Stimulated activated CD4-positive, alpha-beta T cell treated with anti-CD3 and anti-CD28 coated beads, Interleukin-12 subunit alpha, Interleukin-12 subunit beta, amount 100 ng/mL, for 24 hours (primary cell): ENCODE measurements at places on chromosomes 6 and 20.

DNA sequence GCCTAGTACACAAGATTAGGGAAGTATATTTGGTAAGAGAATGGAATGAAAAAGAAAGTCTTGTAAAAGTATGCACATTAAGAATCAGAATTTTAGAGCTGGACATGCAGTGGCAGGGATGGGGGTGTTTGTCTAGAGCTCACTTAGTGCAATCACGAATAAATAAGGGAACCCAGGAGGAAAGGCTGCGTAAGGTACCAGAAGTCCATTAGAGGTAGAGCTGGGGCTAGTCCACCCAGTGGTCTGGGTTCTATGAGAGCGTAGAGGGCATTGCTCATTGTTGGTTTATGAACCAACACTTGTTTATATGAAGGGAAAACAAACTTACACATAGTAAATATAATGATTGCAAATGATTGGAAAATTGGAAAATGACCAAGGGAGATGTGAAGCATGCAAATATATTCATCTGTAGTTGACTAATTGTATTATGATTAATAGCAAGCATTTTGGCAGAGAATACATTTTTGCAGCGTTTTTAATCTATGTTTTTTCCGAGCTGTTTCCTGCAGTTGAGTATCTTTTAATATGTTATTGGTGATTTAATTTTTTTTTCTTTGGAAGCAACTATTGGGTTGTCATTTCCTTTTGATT lies 3.2 kb downstream of the CDC40 start:
- no peak for DNase-seq

- no peak for DNase-seq
Observed at GRCh38 chr6:20574355-20574754, 40.1 kb downstream of the CDKAL1 start.

DNA sequence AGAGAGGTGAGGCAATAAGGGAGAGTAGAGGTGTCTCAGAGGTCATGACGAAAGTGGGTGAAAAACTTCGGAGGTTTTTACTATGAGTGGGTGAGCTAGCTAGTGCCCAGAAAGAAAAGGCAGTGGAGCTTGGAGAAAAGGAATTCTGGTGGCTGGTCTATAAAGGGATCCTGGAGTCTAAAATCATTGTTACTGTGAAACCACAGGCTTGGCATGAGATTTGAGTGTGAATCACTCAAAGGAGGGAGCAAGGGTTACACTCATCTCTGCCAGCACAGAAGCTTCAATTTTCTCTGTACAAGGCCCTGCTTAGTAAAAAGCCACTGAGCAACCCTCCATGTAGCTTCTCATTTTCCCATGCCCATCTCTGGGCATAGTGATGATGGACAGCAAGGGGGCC lies 47.5 kb downstream of the CD83 start:
- DNase-seq = no peak

DNA sequence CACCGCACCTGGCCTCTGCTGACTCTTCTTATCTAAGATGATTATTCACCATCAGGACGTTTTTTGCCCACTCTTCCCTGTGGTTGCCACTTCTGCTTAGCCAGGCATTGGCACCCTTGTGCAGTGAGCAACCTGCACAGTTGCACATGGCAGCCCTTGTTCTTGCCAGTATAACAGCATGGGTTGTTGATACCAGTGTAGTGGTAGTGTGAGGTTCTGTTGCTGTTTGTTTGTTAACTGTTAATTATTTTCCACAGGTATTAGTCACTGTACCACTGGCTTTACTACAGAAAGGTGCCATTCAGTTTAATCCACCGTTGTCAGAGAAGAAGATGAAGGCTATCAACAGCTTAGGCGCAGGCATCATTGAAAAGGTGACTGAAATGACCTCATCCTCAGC lies 52.1 kb downstream of the DEK start:
- no peak for DNase-seq

DNA sequence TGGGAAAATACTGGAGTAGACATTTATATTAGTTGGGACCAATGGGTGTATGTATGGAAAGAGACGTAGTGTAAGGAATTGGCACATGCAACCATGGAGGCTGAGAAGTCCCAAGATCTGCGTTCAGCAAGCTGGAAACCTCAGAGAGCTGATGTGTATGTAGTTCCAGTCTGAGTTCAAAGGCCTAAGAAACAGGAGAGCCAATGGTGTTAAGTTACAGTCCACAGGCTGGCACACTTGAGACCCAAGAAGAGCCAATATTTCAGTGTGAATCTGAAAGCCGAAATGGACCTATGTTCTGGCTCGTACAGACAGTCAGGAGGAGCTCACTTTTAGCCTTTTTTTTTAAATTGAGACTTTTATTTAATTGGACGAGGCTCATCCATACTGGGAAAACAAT lies 244.2 kb downstream of the CDKAL1 start:
- no peak for DNase-seq

- no peak for DNase-seq
Observed at GRCh38 chr6:78746457-78746856, 120.9 kb upstream of the IRAK1BP1 start.

- no peak for DNase-seq
Observed at GRCh38 chr6:4365686-4366085, 230.3 kb upstream of the ECI2 start.

DNA sequence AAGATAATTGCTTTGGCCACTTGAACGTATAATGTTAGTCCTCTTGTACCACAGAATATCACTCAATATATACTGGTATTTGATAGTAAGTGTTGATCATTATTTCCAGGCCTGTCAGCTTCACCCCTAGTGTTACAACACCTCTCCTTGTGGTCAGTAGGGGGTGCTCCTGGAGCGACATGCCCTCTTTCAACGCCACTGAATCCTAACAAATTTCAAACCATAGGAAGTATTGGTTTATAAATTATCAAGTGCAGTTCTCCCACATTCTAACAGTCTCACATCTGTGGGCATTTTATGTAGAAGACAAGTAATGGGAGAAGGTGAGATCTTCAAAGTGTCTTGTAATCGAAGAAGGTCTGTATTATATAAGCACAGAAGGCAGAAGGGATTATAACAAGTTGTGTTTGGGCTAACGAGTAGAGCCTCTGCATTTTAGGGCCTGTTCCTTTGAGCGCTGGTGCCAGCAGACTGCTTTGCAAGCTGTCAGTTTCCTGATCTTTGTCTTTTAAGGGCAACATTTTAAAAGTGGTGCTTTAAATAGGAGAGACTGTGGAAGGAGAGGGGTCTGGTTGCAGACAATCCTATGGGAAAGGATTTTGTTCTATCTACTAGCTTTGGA lies 57.1 kb upstream of the CEP162 start:
- no peak for DNase-seq

GRCh38 chr6:161477876-161478425 lies 204.1 kb upstream of the AGPAT4 start:
- no peak for DNase-seq

- DNase-seq = no peak
Observed at GRCh38 chr6:25278261-25278913, 787 bp upstream of the CARMIL1 start.

DNA sequence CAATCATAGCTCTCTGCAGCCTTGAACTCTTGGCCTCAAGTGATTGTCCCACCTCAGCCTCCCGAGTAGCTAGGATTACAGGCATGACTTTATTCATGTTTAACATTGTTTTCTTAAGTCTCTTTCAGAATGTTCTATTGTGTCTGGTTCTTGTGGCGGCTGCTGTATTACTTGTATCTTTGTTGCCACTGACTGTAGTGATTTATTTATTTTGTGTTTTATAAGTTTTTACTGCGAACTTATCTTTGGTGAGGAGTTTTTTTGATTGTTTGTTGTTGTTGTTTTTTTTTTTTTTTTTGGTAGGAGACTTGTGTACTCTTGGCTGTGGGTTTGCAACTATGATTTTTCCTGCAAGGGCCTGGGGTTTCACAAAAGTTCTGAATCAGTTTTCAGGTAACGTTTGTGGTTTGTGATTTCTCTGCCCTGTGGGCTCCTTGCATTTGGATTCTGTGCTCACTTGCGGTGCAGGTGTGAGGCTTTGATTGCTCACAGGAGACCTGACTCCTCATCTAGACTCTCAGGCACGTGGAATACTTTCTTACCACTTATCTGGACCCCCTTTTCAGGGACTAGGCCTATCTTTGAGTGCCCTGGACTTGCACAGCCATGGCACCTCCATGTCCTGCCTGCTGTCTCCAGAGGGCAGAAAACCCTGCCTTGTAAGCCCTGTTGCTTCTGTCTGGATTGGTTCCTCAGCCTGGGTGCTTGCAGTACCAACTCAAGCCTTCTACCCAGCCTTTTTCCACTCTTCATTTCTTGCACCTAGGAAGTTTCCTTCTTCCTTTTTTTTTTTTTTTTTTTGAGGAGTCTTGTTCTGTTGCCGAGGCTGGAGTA lies 25.2 kb downstream of the KIF25 start:
- DNase-seq = no peak

GRCh38 chr6:105804424-105804823 lies 281.7 kb upstream of the PRDM1 start:
- no peak for DNase-seq

- no peak for DNase-seq
Observed at GRCh38 chr6:99905209-99906106, 88.6 kb downstream of the MCHR2 start.

DNA sequence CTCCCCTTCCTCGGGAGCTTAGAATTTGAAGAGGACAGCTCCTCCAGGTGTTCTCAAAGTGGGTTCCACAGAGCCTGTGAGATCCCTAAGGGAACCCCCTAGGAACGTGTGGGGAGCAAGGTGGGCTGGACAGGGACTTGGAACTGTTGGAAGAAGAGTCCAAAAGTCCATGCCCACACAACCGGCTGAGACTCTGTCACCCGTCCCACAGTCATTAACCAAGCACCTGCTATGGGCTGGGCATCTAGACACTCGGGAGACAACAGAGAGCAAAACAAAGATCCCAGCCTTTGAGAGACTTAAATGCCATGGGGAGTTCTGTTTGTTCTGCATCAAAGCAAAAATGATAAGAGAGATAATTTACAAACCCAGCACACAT lies 51.9 kb upstream of the SAYSD1 start:
- no peak for DNase-seq

- peak; percentile 31 for DNase-seq
Observed at GRCh38 chr20:38032585-38033329, 499 bp downstream of the TTI1 start.

GRCh38 chr20:8218861-8219260 lies 86.8 kb downstream of the PLCB1 start:
- no peak for DNase-seq

DNA sequence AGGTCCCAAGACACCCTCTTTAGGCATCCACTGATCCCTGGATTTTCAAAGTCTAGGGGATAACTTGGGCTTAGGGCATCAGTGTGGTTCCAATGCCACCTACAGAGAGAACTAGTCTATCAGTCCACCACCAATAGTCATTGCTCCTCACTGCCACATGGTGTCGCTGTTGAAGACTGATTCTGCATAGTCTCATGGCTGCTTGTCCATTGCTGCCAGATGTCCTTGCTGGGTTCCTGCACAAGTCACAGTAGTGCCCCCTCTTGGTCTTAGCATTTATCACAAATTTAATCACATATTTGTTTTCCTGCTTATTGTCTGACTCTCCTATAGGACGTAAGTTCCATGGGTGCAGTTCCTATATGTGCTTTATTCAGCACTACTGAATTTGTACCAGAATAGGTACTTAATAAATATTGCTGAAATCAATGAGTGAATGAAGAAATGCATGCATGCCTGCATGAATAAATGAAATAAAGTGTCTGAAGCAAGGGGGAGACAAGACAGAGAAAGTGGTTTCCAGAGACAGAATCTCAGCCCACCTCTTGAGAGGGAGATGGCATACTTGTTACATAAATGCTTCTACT lies 45.9 kb upstream of the RALY start:
- DNase-seq = peak; percentile 32

GRCh38 chr6:166781331-166781730 lies 154.3 kb upstream of the RPS6KA2 start:
- DNase-seq = no peak

DNA sequence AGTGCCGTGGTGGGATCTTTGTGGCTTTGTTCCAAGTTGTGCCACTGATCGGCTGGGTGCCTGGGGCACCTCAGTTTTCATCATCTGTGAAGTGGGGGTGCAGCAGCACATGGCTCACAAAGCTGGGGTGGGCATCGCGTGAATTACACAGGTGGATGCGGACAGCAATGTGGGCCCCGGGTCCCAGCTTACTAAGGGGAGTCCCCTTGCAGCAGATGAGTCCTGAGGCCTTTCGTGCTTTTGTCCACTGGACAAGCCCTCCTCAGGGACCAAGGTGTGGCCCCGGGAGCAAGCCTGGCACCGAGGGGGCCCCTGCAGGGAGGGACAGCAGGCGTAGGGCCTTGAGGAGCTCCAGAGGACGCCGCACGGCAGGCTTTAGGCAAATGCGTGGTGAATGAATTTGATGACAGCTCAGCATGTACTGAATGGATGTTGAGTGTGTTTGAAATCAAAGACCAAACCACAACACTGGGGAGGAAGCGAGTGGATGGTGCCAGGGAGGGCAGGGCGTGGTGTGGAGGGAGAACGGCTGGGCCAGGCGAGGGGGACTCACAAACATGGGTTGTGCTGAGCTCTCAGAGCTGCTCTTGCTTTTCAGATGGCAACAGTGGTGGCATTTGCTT lies 53.2 kb downstream of the IRF4 start:
- DNase-seq = peak; percentile 35

- no peak for DNase-seq
Observed at GRCh38 chr20:47493175-47493962, 8.3 kb upstream of the NCOA3 start.

- no peak for DNase-seq
Observed at GRCh38 chr6:121549736-121550135, 114.3 kb downstream of the GJA1 start.

DNA sequence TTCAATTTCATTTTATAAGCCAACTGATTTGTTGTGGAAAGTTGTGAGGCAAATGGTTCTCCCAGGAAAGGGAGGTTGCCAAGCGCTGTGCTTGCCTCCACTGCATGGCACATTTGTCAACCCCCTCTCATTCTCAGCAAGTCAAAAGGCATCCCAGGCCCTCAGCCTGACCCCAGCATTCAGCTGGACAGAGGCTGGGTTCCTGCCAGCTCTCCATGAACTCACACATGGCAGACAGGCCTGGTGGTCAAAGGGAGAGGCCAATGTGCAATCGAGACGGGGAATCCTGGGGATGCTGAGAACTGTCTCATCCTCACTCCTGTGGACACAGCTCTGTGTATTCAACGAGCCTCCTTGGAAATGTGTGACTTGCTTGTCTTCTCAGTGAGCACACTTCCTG lies 106.0 kb upstream of the CDH4 start:
- DNase-seq = no peak

DNA sequence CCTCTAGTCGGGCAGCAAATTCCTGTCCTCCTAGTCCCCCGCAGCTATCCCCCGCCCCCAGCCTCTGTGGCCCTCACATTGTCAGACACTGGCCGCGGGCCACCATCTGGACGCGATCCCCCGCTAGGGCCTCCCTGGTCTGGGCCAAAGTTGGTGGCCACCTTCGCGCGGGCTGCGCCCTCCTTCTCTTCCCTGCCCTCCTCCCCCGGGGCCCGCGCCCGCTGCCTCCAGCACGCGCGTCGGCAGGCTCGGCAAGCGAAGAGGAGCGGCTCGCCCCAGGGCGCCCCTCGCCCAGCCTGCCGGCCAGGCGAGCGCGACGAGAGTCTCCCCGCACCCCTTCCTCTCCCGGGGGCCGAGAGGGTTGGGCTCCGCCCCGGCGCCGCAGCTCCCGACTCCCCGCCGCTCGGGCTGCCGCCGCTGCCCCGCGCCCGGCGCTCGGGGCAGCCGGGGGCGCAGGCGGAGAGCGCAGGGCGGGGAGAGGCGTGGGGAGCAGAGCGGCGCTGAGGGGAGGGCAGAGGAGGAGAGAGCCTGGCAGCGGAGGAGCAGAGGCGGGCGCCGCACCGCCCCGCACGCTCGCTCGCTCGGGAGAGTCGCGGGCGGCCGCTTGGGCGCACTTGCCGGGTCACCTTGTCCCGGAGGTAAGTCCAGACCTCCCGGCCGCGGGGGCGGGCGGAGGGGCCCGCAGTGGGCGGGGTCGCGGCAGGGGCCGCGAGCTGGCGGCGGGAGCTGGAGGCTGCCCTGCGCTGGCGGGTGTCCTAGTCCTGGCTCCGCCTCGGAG lies at the start of gene SYNDIG1:
Gene SYNDIG1, plus strand, starts transcription at position 514 of the 778 bp plus-strand sequence. CDS start 73,469 bp downstream, outside the sequence.
- no peak for DNase-seq

- no peak for DNase-seq
Observed at GRCh38 chr6:10140136-10140535, 274.7 kb downstream of the TFAP2A start.
